ENCODE measurements at places on chromosomes 3 and 15.

GRCh38 chr3:154122552-154122911 lies 1.3 kb downstream of the ARHGEF26 start:
- DNase-seq, result no peak

- no peak for DNase-seq
Observed at GRCh38 chr3:157117875-157118654, 41.9 kb downstream of the CCNL1 start.

DNA sequence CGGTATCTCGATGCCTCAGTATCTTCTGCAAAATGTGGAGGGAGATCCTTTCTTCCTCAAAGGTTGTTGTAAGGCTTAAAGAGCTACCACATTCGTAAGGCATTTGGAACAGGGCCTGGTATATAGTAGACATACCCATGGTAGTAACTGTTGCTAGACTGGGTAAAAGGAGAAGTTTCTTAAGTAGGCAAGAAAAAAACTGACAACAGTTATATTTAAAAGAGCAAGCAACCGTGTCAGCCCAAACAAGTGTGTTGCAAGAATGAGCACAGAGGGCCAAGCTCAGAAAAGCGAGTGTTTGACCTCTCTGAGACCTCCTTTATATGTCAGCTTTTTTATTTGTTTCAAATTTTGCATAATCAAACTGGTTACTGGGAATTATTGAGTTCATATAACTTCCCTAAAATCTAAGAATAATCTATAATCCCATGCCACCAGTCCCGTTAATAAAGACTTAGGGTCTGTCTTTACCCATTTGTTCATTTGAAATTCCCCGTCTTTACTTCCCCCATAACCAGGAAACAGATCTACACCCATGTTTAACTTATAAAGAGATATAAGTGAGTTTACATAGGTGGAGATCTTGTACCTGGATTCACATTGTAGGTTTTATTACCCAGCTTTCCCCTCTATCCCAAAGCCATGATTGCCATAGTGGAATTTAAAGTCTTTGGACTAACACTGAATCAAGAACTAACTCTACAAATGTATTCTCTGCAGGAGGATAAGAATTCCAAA lies 7.3 kb downstream of the B3GNT5 start:
- no peak for DNase-seq

- no peak for DNase-seq
Observed at GRCh38 chr3:167814441-167814951, 79.0 kb downstream of the SERPINI1 start.

DNA sequence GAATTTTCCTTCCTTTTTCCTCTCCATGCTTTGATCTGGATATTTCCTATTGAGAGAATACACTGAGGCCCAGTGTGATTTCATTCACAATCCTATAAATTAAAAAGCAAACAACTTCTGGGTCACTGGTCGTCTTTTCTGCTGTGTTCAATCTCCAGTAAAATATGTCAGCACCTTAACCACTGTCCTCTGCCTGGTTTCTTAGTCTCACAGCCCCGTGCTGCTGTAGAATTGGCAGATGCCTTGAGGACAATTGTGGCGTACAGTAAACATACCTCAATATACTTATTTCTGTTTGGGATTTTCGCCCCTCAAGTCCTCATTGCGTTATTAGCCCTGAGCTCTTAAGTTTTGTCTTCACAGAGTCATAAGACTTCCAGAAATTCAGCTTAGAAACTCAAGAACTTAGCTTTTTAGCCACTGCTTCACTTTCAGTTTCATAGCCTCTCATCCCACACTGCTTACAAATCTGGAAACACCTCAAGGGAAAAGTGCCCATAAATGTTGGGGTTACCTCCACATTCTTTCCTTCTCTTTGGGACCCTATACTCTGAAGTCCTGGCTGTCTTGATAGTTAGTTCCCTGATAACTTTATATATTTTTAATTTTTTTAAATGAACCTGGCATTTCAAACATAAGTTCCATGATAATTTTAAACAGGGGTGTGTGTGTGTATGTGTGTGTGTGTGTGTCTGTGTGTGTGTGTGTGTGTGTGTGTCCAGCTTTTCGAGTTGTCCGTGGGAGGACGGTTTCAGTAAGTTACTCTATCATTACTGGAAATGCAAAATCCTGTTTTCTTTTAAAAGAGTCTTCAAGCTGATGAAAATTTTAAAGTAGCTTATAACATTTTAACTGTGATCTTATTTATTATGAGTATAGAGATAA lies 238.4 kb upstream of the CTDSPL start:
- DNase-seq, result no peak

DNA sequence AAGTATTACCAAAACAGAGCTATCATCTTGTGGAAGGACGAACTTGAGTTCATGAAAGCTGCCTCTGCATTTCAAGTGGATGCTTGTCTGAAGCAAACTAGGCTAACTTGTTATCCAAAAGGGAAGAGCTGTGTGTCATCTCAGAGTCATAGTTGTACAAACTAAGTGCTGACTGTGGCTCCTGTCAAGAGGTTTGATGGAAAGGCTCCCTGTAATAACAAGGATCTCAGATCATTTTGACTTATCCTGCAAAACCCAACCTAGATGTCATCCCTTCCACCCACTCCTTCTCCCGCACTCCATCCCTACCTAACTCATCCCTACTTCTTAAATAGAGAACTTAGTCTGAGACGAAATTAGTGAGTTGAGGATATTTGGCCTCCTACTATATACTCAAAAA lies 110.8 kb downstream of the NR2E3 start:
- DNase-seq, result no peak

DNA sequence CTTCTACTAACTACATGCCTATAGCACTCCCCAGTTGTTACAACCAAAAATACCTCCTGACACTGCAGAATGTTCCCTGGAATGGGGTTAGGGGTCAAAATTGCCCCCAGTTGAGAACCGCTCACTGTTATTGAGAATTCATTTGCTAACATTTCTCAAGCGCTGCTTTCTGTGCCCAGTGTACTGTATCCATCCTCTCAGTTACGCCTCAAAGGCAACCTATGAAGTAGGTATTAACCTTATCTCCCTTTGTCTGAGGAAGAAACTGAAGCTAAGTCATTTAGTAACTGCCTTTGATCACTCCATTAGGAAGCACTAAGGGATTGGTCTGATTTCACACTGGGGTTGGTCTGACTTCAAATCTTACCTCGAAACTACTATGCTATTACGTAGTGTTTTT lies 70.1 kb downstream of the CADPS start:
- no peak for DNase-seq

DNA sequence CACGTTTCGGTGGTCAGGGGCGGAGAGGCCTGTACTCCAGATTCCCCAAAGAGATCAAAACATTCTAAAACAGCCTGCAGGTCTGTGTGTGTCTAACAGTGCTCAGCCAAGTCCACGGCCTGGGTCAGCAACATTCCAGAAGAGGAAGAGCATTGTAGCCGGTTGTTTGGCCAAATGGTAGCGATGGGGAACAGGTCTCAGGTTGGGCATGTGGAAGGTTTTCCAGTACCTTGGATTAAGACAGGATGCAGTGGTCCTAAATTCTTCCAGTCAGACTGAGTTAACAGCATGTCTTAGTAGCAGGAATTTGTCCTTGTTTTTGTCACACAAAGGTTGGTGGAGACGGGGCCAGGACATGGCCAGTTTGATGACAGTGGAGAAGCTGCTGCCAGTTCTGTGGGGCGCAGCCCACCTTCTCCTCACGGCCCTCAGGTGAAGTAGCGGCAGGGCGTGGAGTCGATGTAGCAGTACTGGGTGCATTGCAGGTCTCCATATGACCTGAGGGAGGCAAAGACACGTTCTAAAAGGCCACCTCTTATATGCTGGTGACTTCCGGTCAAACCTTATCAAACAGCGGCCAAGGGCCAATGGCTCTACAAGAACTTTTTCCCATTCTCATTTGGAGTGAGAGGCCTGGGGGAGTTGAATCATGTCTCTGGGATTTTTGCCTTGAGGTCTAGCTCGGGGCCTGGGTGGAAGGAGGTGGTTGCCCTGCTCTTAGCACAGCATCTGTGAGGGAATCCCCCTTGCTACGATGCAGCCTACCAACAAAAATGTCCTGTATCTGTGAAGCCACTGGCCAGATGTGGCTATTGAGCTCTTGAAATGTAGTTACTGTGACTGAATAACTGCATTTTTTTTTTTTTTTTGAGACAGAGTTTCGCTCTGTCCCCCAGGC lies 24.1 kb downstream of the EAF1 start:
- DNase-seq, result no peak

DNA sequence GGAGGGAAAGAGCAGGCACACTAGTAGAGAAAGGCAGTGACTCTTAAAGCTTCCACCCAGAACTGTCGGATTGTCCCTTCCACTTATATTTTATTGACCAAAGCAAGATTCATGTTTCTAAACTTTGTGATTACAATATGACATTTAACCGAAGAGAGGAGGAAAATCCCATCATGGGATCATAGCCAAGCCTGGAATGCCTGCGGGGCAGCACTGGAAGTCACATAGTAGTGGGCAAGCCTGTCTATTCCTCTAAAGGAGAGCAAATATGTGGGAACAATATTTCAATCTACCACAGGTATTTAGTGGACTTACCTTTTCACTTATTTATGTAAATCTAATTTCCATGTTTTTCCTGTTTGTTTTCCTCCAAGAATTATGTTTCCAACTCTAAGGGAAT lies 3.8 kb upstream of the TMOD3 start:
- no peak for DNase-seq

DNA sequence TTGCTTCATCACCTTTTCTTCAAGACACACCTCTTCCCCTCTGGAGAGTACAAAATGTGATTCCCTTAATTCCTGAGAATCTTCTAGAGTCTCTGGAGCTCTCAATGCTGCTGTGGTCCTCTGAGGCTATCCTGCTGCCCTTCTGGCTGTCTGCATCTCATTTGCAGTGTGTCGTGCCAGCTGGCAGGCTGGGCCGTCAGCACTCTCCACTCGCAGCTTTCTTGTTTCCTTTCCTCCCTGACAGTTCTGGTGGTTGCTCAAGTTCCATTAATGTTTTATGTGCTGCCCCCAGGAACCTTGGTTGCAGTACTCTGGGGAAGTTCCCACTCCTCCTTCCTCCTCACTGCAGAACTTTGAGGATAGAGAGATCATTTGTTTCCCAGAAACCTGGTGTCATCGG lies 210.8 kb upstream of the ROPN1 start:
- no peak for DNase-seq

GRCh38 chr3:39114456-39114855 lies 7.0 kb downstream of the TTC21A start:
- DNase-seq, result no peak

GRCh38 chr3:151383111-151383510 lies 1.4 kb downstream of the P2RY12 start:
- DNase-seq, result no peak

- no peak for DNase-seq
Observed at GRCh38 chr3:132545471-132545870, 51.6 kb upstream of the ACKR4 start.

DNA sequence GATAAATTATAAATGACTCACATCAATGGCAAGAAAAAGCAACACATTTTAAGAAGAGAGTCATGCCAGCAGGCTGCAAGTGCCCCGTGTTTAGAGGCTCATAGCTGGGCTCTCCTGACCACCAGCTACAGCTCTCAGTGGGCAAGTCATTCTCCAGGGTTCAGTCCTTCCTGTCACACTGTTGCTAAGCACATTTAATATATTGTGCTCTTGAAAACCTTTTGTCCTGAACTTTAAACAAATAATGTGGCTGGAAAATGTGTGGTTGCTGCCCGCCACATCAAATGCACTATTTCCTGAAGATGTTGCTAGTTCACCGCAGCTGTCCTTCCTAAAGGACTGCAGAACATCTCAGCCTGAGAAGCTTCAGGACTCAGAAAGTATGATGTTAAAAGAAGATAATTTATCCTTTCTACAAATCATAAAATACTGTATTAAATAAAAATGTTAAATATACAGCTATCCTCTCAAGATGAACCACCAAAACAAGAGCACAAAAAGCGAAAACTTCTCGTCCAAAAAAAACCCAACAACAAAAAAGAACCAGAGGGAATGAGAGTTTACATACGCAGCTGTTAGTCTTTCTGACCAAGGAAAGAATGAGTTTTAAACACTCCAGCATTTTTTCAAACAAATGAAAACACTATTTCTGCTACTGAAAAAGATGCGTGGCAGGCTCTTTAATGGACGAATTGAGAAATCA lies 951 bp downstream of the TARS3 start:
- DNase-seq, result no peak

GRCh38 chr15:68880382-68880781 lies 49.9 kb upstream of the SPESP1 start:
- no peak for DNase-seq

GRCh38 chr15:68594533-68595259 lies 15.9 kb downstream of the CORO2B start:
- no peak for DNase-seq

- no peak for DNase-seq
Observed at GRCh38 chr3:50378757-50379156, 19.4 kb upstream of the TMEM115 start.

- no peak for DNase-seq
Observed at GRCh38 chr3:61986473-61986872, 386.9 kb downstream of the FEZF2 start.

DNA sequence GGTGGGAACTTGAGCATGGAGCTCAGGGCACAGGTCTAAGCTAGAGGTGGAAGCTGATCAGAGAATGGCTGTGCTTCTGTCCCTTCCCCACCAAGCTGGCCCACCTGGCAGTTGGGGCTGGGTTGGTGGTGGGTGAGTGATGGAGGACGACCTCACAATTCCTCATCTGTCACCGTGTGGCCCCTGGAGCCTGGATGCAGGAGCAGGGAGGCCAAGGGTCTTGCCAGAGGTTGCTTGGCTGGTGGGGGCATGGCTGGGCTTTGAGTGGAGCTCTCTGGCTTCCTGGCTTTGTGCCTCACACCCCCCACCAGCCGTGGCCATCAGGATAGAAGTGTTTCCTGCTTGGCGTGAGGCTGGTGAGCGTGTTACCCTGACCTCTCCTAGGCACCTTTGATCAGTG lies 36.0 kb downstream of the FBLN2 start:
- DNase-seq, result no peak

DNA sequence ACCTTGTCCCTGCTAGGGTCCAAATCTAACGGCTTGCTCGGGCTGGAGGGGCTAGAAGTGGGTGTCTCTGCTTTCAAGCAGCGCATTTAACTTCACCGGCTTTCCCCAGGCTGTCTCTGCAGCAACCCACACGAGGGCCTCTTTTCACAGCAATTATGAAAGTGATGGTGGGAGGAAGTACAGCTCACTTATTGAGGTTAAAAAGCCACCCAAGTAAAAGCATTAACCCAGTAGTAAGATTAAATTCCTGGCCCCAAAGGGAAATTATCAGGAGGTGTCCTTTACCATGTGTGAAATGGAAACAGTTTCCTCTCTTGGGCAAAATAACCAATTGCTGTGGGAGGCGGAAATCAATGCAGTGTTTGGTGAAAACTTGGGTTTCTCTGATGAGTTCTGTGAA lies 41.1 kb downstream of the NGRN start:
- no peak for DNase-seq

DNA sequence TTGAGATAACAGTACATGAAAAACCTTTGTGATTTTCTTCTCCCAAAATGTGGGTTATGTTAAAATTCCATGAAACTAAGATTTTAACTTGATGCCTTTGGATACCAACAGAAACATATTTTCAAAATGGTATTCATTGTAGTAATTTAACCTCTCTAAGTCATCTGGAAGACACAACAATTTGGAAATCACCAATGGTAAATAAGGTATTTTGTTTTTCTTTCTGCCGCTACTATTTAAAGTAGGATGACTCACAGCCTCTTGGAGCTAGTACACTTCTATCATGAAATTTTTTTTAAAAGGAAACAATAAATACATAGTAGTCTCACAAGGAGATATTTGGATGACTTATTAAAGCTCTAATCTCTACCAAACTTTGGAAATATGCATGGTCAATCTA lies 291.6 kb upstream of the VEPH1 start:
- DNase-seq, result no peak

Data from neuronal stem cell (in vitro differentiated cells).